Stimulated activated CD8-positive, alpha-beta memory T cell treated with anti-CD3 and anti-CD28 coated beads, Interleukin-4, amount 100 ng/mL, for 24 hours (primary cell): ENCODE measurements at places on chromosomes 7 and 10.

- no peak for DNase-seq
These were observed 1.2 kb downstream of the NPC1L1 start for GRCh38 chr7:44539669-44540506.

GRCh38 chr7:45069444-45070253 lies 19.1 kb downstream of the NACAD start:
- DNase-seq: no peak

DNA sequence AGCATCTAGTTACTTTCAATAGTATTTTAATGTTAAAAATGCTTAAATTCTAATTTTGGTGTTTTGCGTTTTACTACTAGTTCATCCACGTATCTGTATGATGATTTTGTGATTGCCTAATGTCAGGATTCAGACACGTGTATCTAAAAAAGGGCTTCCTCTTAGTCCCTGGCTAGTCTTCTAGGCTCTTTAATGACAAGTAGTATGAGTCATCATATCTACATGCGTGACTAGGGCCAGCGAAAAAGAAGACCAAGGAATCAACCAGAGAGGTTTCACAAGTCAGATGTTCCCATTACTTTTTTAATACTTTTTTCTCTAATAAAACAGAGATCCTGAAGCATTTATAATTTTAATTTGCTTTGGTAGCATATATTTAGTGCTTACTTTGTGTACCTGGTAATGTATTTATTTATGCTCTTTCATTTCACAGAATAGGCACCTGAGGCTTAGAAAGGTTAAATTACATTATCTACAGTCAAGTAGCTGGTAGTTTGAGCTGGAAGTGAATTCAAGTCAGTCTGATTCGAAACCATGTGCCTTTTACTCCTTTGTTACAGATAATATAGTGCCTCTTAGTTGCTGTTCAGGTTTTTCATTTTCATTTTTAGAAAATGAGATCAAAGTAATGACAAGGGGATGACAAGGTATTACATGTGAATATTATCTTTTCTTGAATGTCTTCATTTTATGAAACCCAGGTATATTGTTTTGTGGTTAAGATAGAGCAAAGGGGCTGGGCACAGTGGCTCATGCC lies 140.3 kb downstream of the FOXP2 start:
- DNase-seq: no peak

DNA sequence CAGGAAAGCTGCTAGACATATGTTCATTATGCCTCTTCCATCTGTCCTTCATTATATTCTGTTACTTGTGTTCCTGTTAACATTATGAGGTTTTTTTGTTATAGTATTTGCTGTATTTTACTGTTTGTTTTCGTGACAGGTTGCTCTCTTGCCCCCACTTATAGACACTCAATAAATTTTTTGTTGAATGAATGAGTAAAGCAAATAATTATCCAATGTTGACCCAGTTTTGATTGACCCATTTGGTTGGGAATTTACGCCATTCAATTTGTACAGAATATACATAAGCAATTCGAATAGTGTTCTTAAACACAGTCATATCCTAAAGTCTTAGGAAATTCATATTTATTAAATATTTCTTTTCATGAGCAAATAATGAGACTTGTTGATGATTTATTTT lies 11.8 kb downstream of the CCSER2 start:
- DNase-seq: no peak

DNA sequence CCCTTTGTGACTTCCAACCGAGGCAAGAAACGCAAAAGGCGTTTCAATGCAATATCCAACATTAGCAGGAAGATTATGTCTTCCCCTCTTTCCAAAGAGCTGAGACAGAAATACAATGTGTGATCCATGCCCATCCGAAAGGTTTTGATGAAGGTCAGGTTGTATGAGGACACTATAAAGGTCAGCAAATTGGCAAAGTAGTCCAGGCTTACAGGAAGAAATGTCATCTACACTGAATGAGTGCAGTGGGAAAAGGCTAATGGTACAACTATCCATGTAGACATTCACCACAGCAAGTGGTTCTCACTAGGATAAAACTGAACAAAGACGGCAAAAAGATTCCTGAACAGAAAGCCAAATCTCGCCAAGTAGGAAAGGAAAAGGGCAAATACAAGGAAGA lies 27.8 kb upstream of the DNA2 start:
- DNase-seq: no peak
